ENCODE measurements at places on chromosomes 6 and 20.

DNA sequence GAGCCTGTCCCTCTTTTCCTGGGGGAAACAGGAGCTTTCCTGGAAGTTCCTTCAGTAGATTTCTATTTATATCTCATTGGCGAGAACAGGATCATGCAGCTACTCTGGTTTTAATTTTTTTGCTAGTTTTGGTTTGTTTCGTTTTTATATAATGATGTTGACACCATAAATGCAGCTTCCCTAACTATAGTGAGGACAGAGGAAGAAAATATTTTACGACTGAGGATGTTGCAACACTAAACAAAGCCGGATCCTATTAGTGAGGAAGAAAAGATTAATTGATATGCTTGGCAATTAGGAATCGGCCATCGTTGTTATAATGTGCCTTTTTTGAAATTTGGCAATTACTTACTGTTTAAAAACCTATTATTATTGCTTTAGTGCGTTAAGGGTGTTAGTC, 16.6 kb downstream of the KDM1B start:
- no peak for DNase-seq

GRCh38 chr6:116389357-116389756, 18.6 kb downstream of the DSE start:
- no peak for DNase-seq

- no peak for DNase-seq
Measured at GRCh38 chr6:138155443-138155842, 6.3 kb upstream of the ARFGEF3 start.

- DNase-seq, result no peak
Measured at GRCh38 chr6:27129095-27129815, 118.2 kb upstream of the PRSS16 start.

- no peak for DNase-seq
Measured at GRCh38 chr6:65501045-65501444, 206.0 kb downstream of the EYS start.

DNA sequence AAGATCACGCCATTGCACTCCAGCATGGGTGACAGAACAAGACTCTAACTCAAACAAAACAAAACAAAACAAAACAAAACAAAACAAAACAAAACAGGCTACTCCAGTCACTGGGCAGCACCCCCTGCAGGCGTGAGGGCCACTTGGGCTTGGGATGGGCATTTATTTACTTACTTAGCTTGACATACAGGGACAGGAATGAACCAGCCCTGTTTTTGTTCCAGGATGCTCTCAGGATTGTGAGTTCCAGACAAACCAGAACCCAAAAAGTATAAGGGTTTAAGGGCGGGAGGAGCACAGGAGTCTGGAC, 4.0 kb upstream of the PTPN1 start:
- DNase-seq, result no peak

DNA sequence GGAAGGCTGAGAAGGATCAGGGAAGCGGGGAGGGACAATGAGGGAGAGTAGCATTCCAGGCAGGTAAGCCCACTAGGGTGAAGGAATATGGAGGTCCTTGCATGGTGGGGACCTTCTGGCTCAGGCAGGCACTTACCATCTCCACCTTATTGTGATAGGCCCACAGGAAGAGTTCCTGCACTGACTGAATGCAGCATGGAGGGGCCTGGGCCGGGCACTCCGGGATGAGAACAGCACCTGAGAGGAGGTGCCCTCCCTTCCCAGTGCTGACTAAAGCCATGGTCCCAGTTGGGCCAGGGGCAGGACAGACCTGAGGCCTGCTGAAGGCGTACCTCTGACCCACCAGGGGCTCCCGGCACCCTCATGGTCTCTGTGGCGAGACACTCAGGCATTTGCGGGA, 392.7 kb downstream of the CDC5L start:
- DNase-seq, result no peak

DNA sequence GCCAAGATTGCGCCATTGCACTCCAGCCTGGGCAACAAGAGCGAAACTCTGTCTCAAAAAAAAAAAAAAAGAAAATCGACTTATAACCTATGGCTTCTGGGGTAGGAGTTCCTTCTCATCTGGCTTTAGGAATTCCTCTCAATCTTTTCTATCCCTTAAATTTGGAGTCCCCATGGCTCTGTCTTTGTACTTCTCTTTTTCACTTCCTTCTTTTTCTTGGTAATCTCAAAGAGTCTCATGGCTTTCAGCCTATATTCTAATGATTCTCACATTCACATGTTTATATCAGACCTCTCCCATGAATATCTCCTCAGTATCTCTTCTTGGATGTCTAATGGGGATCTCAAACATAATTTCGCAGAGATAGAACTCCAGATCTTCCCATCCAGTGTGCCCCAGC, 42.8 kb upstream of the RALGAPA2 start:
- DNase-seq, result no peak

DNA sequence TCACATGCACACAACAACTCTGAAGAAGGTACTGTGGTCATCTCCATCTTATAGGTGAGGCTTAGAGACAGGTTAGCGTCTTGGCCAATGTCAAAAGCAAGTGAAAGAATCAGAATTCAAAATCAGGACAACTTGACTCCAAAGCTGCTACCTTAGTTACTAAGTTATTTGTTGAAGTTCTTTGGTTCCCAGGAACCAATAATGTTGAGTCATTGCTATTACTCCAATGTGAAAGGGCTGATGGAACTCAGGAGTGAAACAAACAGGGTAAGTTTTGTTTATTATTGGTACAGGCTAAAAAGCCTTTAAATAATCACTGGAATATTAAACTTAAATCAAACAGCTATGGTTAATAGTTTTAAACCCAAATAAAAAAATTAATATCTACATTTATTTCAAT, 111.1 kb downstream of the PDSS2 start:
- DNase-seq, result no peak

DNA sequence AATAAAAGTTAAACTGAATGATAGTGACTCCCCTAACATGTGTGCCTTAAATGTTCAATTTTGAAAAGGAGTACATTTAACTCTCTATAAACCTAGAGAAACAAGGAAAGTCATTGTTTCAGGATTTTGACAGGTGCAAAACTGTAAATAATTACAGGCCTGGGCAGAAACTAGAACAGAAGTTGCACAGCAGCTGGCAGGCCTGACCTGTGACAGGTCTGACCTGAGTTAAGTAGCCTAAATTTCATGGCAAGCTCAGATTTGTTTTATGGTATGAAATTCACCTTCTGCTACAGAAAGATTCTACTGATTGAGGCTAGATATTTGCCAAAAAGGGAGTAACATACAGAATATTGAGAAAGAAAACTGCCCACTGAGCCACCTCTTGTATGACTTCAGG, 166.1 kb downstream of the CDKAL1 start:
- DNase-seq, result no peak

Measured in HEK293T (cell line).